Left ventricle myocardium superior (tissue), 1 donor: ENCODE measurements at places on chromosomes 2 and 18. TPM values are rescaled to one million over a fixed set of nuclear protein-coding genes. Genes with fewer than 3 reads are reported as not detected.

The C2orf69 gene
- total RNA-seq: 7.5 TPM

The EFR3B gene
- total RNA-seq: 4.2 TPM

The PRKAG3 gene
- total RNA-seq: 0.12 TPM

The VWA3B gene
- not detected for total RNA-seq

The LYPD1 gene
- total RNA-seq: not detected

The SPATS2L gene
- total RNA-seq: 98.0 TPM

The CYP20A1 gene
- 10.4 TPM for total RNA-seq

The ATOH8 gene
- 29.6 TPM for total RNA-seq

The UXS1 gene
- 21.7 TPM for total RNA-seq

The UGT1A3 gene
- total RNA-seq: not detected

The UBR3 gene
- total RNA-seq: 127 TPM

The GPC1 gene
- total RNA-seq: 177 TPM

The SLC30A3 gene
- 9.4 TPM for total RNA-seq

The SP9 gene
- not detected for total RNA-seq

The IL37 gene
- total RNA-seq: not detected

The MTIF2 gene
- 52.2 TPM for total RNA-seq

The RESP18 gene
- total RNA-seq: not detected

The STARD6 gene
- total RNA-seq: not detected

The NAGK gene
- total RNA-seq: 47.8 TPM

The C2orf78 gene
- not detected for total RNA-seq

The VAMP8 gene
- 17.1 TPM for total RNA-seq

The PLEK gene
- 4.1 TPM for total RNA-seq

The CENPA gene
- total RNA-seq: not detected

The NRBP1 gene
- total RNA-seq: 53.1 TPM

The INO80C gene
- total RNA-seq: 24.9 TPM

The GAD1 gene
- not detected for total RNA-seq

The GNLY gene
- 2.3 TPM for total RNA-seq

The CDKL4 gene
- total RNA-seq: 0.59 TPM

The IL18RAP gene
- 0.99 TPM for total RNA-seq

The PLGLB1 gene
- 2.7 TPM for total RNA-seq

The KCNG2 gene
- total RNA-seq: not detected

The SAG gene
- not detected for total RNA-seq

The SNTG2 gene
- 0.77 TPM for total RNA-seq

The KIF1A gene
- total RNA-seq: 1.6 TPM

The ANKRD62 gene
- not detected for total RNA-seq

The DUSP19 gene
- total RNA-seq: 12.1 TPM

The ADRA2B gene
- 5.0 TPM for total RNA-seq

The MARCO gene
- total RNA-seq: 7.2 TPM

The TEKT4 gene
- not detected for total RNA-seq

The UGT1A8 gene
- total RNA-seq: not detected

The MTCL1 gene
- 6.7 TPM for total RNA-seq

The FN1 gene
- total RNA-seq: 68.9 TPM

The MOGAT1 gene
- 0.25 TPM for total RNA-seq

The RIT2 gene
- total RNA-seq: not detected

The CYRIA gene
- total RNA-seq: 4.6 TPM

The FSHR gene
- total RNA-seq: 0.20 TPM

The TANC1 gene
- 62.7 TPM for total RNA-seq

The PPP4R3B gene
- 30.3 TPM for total RNA-seq

The AQP12B gene
- not detected for total RNA-seq

The CNNM4 gene
- total RNA-seq: 30.8 TPM

The FRZB gene
- 1.1 TPM for total RNA-seq

The ASPRV1 gene
- 0.84 TPM for total RNA-seq

The INSIG2 gene
- total RNA-seq: 12.0 TPM

The TRAK2 gene
- 202 TPM for total RNA-seq
